Germinal center (tissue), 1 donor: ENCODE measurements at places on chromosomes 16 and 17.
A peak's percentile ranks its signal among the peaks of the same experiment; 100 is the strongest.

- DNase-seq = no peak
These were observed 2.2 kb upstream of the BICDL2 start for GRCh38 chr16:3038896-3039295.

- no peak for DNase-seq
These were observed 174.8 kb downstream of the UTP18 start for GRCh38 chr17:51435171-51435552.

DNA sequence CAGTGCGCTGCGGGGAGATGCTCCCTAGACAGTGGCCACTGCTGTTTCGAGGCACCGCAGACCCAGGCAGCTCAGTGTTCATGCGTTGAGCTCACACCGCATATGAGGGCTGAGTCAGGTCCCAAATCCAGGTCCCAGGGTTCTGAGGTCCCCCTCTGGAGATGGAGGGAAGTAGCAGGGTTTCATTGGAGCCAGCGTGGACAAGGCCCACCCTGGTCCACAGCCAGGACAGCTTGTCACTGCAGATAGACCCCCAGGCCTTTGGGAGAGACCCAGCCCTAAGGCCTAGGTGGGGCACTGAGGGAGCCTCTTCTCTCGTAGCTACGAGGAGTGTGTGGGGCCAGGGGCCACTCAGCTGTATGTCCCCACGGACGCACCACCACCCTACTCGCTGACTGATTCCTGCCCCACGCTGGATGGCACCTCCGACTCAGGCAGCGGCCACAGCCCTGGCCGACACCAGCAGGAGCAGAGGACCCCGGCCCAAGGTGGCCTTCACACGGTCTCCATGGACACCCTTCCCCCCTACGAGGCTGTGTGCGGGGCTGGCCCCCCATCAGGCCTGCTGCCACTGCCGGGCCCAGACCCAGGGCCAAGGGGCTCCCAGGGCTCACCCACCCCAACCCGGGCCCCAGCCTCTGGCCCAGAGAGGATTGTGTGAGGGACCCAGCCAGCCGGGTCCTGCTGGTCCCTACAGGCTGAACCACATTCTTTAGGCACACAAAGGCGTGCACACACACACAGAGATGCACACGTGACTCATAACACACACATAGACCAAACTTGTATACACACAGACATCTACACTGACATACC is 53.4 kb downstream of the BEAN1 start:
- DNase-seq = no peak

GRCh38 chr17:54983260-54983659 is 14.7 kb downstream of the STXBP4 start:
- DNase-seq = no peak

- DNase-seq = no peak
These were observed 338 bp downstream of the MAPK3 start for GRCh38 chr16:30122604-30123160.

DNA sequence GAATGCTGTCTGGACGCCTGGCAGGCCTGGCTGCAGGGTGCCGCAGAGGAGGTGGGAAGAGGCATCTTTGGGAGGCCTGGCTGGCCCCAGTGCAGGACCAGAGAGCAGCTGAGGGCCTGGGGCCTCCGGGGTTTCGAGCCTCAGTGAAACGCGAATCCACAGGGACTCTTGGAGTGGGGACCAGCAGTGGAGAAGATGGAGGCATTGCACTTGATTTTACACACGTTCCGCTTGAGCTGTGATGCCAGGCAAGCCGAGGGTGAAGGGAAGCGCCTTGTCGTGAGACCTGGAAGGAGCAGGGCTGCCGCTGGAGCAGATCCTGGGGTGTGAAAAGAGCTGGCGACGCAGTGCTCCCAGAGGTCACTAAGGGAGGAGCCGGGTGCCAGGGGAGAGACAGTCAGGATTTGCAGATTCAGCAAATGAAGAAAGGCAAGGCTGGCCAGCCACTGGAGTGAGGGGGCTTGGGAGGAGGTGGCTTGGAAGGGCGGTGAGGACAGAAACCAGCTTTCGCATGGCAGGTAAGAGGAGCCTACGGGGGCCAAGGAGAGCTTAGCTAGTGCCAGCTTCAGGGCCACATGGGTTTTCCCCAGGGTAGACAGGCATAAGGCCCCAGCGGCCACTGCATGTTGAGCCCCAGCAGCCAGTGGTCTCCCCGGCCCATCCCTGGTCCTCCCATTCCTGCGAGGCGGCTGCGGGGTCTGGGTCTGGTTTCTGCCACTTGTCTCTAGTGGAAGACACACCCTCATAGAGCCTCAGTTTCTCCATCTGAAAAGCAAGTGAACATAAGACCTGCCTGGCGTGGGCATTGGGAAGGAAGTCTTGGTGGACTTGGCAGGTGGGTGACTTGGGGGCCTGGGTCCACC is 175.2 kb upstream of the CHMP6 start:
- DNase-seq = no peak

- no peak for DNase-seq
These were observed 2.6 kb downstream of the DUS1L start for GRCh38 chr17:82062984-82063368.

DNA sequence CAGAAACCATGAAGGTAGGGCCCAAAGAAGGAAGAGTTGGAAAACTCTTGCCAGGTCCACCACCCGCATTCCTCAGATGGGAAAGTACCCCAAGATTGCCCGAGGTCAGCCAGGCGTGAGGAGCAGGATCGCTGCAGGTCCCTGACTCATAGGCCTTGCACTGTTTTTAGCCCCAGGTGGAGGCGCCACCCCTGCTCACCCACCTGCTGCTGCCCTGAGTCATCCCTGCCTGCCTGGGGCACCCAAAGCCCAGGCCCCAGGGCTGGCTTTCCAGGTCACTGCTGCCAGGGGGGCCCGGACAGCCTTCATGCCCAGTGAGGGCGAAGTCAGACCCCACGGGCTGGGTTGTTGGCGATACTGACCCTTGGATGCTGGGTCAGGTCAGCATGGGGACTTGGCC is 100.9 kb downstream of the AMFR start:
- DNase-seq = no peak

DNA sequence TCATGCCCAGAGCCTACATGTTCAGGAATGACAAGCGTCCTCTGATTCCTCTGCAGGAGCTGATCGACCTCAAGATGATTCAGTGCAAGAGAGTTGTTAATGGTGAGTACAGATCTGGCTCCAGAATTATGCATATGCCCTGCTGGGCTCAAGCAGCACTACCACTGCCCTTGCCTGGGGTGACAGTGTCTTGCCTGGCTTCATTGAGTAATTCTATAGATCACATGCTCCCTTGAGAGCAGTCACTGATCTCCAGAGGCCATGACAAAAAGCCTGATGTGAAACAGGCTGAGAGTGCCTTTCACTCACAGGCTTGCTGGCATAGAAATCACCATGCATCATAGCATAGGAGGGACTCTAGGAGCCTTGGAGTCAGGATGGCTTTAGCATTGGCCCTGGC is 26.4 kb downstream of the DUS2 start:
- no peak for DNase-seq

DNA sequence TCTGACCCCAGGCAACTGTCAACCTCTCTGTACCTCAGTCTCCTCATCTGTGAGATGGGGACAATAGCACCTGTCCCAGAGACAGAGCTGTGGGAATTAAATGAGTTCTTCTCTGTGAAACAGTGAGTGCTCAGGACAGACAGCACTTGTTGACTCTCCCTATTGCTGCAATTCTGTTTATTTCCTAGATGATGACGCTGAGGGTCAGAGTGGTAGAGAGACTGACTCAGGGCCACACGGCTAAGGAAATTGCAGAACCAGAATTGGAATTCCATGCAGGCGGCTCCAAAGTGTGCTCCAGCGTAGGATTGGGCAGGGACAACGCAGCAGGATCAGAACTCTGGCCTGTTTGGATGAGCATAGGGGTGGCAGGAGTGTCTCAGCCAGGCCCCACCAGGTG is 302.2 kb downstream of the C16orf95 start:
- no peak for DNase-seq

DNA sequence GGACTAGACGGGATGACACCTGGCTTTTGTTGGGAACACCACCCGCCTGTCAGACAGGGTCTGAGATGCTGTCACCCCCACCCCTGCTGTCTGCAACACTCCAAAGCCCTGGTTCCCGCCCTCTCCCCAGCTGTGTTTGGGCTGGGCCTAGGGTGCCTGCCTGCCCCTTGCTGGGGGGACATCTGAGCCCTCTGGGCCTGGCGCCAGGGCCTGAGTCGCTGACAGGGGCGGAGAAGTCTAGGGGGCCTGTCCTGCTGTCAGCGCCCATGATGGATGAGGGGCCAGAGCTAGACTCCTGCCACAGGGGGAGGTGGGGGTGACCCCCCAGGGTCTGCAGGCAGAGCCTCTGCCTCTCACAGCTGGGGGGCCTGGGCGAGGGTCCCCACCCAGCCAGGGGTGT is 7.6 kb upstream of the PKMYT1 start:
- DNase-seq = no peak

- no peak for DNase-seq
These were observed 73.2 kb downstream of the MYH10 start for GRCh38 chr17:8557176-8557806.

- peak; percentile 47 for DNase-seq
These were observed 1.5 kb upstream of the ARHGDIG start for GRCh38 chr16:278863-279366.
